ENCODE measurements at places on chromosomes 6 and 20.
A peak's percentile ranks its signal among the peaks of the same experiment; 100 is the strongest.

- no peak for DNase-seq
Observed at GRCh38 chr20:36367907-36368799, 62.0 kb downstream of the DLGAP4 start.

DNA sequence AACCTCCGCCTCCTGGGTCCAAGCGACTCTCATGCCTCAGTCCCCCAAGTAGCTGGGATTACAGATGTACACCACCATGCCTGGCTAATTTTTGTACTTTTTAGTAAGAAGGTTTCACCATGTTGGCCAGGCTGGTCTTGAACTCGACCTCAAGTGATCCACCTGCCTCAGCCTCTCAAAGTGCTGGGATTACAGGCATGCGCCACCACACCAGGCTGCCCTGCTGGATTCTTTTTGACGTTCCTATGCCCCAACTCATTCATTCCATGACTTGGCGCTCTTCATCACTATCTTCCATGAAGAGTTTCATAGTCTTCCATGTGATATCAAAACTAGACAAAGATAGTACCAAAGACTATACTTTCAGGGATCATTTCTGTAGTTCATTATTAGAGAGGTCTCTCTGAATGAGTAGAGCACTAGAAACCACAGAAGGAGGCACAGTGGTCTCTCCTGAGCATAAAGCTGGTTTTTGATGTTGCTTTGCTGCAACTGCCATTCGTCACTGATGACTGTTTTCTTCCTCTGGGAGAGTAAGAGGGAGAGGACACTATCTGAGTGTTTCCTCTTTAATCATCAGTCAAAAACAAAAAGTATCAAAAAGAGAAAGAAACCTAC is 23.5 kb downstream of the DNAAF9 start:
- no peak for DNase-seq

DNA sequence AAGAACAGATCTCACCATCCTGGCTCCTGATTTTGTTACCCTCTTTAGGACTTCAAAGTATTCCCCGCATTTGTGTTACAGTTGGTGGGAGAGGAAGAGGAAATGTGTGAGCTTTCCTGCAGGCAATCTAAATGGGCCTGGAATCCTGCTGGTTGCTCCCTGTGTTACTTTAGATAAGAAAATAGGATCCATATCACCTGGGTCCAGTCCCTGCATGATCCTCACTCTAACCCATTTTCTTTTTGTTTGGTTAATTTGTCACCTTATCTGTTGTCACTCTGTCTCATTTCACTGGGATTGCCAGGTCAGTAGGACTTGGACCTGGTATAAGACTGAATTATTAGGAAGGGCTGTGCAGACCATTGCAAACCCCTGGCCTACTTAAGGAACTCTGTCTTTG is 175.9 kb upstream of the GJE1 start:
- DNase-seq = no peak

- DNase-seq = no peak
Observed at GRCh38 chr20:15921930-15922329, 651.3 kb downstream of the KIF16B start.

GRCh38 chr20:13638162-13638495 is 603 bp downstream of the TASP1 start:
- peak; percentile 13 for DNase-seq

DNA sequence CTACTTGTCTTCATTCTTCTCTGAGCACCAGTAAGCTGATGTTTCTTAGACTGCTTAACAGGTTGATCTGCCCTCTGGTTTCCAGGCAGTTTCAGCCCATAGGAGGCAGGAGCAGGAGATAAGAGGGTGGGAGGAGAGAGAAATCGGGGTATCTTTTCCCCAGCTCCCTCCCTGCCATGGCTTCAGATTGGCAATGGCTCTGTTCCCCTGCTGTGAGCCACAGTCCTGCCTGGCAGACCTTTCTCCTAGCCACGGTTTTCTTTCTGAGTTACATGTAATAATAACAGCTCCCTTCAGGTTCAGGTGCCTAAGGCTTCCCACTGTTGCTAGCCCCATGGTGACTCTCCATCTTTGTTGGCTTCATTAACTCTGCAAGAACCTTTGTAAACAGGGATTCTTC is 115.3 kb downstream of the CD83 start:
- peak; percentile 34 for DNase-seq

DNA sequence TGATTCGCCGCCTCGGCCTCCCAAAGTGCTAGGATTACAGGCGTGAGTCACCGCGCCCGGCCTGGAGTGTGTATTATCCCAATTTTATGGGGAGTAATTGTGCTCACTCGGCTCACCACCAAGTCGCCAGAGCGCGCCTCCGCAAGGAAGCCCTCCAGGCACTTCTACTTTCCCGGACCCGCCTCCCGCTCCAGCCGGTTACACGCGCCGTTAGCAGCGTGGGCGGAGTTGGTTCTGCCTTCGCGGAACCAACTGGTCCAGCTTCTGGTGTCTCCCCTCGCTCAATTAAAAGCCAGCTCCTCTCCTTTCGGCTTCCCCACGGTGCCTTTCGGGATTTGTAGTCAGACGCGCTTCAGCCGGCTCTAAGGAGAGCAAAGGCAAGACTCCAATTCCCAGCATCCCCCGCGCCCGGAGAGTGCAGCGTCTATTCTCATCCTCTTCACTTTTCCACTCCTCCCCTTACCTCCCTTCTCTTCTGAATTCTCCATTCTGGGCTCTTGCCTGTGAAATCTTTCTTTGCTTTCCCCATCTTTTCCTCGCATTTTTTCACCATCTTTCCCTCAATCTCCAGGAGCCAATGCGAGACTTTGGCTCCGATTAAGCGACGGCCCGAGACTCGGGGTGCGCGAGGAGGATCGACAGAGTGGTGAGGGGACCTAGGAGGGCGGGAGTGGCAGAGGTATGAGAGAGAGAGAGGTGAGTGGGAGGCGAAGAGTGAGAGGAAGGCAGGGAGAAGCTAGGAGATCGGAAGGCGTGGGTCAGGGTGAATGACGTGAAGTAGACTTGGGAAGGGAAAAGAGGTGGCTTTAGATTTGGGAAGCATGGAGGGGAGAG is at the start of gene GTF2H4:
GTF2H4 (plus strand) TSS at position 450 of the 834 bp plus-strand sequence.
- DNase-seq = peak; percentile 99

DNA sequence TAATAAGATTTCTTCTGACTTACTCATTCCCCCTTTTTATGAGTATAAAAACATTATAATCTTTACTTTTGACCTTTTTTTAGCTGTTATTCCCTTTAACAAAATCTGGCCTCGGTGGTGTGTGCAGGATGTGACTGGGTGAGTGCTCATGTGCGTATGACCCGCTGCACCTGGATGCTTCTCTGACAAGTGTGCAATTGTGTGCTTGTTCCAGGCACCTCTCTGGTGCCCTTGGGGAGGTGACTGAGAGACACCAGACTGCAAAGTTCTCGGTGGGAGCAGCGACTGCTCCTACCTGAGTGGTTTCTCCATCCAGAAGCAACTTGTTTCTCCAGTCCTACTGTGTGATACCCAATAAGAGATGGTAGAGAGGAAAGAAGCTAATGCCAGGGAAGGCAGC is 65.0 kb downstream of the ISM1 start:
- DNase-seq = no peak

- no peak for DNase-seq
Observed at GRCh38 chr6:133474516-133474915, 233.4 kb downstream of the EYA4 start.

DNA sequence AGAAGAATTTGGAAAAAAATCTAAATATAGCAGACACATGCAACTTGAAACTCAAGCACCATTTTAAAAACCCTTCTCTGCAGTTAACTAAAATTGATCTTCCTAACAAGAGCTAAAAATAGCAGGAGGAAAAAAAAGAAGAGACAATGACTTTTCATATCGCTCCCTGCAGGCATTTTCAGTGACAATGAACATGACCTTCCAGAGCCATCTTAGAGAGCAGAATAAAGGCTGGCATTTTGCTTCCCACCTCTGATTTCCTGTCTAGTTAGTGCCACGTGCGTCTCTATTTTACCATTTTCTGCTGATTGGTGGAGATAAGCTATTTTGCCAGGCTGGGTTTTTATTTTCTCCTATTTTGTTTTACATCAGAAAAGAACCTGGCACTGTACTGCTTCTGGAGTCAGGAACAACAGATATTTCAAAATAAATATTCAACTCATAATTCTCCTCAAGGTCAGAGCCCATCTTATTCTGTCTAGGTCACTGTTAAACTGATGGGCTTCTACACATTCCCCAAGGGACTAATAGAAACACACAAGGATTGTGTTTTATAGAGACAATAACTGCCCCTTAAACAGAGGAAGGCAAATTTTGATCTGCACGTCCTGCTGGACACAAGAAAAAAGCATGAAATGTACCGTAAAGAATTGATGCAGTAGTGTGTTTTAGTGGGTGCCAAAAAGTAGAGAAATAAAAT is 70.2 kb upstream of the ENPP5 start:
- no peak for DNase-seq

DNA sequence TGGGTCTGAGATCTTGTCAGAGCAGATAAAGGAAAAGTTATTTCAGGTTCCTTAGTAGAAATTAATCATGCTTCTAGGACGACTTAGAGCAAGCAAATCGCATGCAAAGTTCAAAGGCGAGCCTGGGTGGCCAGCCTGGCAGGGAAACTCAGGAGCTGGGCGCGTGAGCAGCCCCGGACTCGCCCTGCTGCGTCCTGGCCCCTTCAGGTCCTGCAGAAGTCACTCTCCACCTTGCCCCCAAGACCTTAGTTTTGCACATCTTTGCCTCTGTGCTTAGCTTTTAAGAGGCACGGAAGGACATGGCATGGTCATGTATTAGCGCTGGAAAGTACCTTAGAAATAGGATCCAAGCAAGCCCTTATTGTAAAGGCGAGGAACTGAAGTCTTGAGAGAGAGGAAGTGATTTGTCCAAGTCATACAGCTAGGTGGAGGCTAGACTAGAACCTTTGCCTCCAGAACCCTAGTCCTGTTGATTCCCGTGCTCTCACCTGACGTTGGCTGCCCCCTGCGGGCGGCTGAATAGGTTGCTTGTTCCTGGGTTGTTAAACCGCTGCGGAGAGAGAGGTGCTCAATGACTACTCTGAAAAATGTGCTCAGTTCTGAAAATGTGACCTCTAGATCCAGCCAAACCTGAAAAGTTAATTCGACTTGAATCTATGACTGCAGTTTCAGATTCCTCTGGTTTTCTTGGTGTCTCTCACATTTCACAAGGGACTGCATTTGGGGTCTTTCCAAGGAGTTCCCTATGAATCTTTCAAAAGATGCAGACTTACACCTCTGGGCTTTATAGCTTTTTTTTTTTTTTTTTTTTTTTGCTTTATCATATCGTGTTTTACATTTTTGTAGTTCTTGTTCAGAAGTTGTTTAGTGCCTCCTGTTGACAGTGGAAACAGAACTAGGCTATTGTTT is 2.7 kb downstream of the MYB start:
- peak; percentile 59 for DNase-seq

DNA sequence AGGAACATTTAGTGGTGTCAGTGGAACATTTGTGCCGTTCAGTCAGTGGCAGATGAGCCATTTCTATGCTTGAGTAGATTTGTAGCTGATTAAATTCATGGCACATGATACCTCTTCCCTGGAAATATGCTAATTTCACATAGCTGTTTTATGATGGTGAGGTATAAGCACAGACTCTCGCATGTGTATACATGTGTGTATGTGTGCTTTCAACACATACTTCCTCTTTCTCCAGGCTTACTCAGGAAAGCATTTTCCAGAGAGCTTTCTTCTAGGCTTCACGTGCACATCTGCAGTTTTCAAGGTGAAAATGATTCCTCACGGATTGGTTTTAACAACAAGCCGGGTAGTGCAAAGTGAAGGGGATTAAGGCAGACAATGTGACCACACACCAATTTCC is 396.5 kb downstream of the HDGFL1 start:
- no peak for DNase-seq

- no peak for DNase-seq
Observed at GRCh38 chr6:144327081-144327480, 41.9 kb downstream of the UTRN start.

DNA sequence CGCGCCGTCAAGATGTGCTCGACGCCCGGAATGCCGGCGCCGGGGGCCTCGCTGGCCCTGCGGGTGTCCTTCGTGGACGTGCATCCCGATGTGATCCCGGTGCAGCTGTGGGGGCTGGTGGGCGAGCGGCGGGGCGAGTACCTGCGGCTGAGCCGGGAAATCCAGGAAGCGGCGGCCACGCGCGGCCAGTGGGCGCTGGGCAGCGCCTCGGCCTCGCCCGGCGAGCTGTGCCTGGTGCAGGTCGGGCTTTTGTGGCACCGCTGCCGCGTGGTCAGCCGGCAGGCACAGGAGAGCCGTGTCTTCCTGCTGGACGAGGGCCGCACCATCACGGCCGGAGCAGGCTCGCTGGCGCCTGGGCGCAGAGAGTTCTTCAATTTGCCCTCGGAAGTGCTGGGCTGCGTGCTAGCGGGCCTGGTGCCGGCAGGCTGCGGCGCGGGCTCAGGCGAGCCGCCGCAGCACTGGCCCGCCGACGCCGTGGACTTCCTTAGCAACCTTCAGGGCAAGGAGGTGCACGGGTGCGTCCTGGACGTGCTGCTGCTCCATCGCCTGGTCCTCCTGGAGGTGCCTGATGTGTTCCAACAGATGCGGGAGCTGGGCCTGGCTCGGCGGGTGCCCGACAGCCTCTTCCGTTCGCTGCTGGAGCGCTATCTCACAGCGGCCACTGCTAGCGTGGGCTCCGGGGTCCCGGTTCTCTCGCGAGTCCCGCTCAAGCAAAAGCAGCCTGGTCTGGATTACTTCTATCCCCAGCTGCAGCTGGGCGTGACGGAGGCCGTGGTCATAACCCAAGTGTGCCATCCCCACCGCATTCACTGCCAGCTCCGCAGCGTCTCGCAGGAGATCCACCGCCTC is 656 bp downstream of the TDRD6 start:
- DNase-seq = no peak

- no peak for DNase-seq
Observed at GRCh38 chr6:20816126-20816525, 281.9 kb downstream of the CDKAL1 start.

DNA sequence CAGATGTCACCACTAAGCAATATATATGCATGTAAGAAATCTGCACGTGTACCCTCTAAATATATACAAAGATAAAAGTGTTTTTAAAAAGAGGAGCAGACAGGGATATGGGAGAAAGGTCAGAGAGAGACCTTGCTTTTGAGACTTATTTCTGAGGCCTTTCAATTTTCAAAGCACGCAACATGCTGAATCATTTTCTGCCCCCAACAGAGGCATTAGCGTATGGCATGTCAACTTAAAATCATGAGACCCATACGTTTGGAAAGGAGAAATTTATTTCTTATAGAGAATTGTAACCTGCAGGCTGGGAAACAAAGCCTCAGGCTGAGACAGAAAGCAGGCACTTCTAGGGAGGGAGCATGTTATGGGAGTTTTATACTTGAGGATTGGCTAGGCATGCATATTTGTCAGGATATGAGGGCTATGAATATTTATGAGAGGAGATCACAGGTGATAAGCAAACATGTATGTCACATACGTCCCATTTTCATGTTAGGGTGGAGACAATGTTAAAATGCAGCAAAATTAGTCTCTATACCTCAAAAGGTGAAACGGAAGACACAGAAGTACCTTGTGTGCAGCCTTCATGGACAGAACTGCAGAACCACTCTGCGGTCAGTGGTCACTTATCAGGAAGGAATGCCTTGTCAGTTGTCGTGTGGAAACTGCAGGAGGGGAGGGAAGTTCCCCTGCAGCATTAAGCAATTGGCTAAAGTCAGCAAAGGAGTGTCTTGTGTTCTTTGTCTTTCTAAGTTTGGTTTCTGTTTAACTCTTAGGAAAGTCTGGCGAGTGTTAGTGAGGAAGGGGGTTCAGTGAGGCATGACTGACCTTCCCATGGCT is 6.3 kb upstream of the GABRR2 start:
- DNase-seq = no peak

Measured in NCI-H345 (cell line).